ENCODE measurements at places on chromosomes 4 and X. TPM values are rescaled to one million over a fixed set of nuclear protein-coding genes. Genes with fewer than 3 reads are reported as not detected.

Gene RTL3
- total RNA-seq = 0.14 TPM

Gene HDAC8
- total RNA-seq = 19.3 TPM

Gene MXD4
- 40.4 TPM for total RNA-seq

Gene UGT2B10
- total RNA-seq = not detected

All from left ventricle myocardium inferior (tissue), 1 donor.